ENCODE measurements at places on chromosomes 2 and 18. TPM values are rescaled to one million over a fixed set of nuclear protein-coding genes. Genes with fewer than 3 reads are reported as not detected.

Gene SNRPD1
- total RNA-seq, result 9.7 TPM

Gene ZSWIM2
- not detected for total RNA-seq

Gene ALPI
- not detected for total RNA-seq

Gene KHK
- total RNA-seq, result 1.3 TPM

Gene CCBE1
- 7.4 TPM for total RNA-seq

Gene FOXI3
- total RNA-seq, result not detected

Gene IL36G
- not detected for total RNA-seq

Gene ZNF24
- total RNA-seq, result 41.0 TPM

Gene CLIP4
- total RNA-seq, result 61.5 TPM

Gene PSTPIP2
- total RNA-seq, result 8.7 TPM

Gene ELOA2
- not detected for total RNA-seq

Gene MATN3
- 3.9 TPM for total RNA-seq
